T-helper 2 cell (primary cell): ENCODE measurements at places on chromosomes 4 and X.

DNA sequence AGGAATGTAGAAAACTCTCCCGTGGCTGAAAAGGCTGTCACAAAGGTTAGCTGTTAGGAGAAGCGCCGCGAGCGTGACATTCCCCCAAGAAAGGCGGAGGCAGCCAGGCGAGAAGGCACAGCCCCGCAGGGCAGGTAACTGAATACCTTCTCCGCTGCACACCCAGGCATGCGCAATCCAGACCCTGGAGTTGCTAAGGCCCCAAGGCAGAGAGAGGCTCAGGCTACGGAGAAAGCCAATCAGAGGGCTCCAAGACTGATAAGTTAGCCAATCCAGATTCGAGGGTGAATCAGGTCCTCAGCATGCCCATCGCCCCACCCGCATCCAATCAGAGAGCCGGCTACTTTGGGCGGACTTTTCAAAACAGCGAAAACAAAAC lies 485 bp upstream of the CCNG2 start:
- peak; percentile 91 for DNase-seq

DNA sequence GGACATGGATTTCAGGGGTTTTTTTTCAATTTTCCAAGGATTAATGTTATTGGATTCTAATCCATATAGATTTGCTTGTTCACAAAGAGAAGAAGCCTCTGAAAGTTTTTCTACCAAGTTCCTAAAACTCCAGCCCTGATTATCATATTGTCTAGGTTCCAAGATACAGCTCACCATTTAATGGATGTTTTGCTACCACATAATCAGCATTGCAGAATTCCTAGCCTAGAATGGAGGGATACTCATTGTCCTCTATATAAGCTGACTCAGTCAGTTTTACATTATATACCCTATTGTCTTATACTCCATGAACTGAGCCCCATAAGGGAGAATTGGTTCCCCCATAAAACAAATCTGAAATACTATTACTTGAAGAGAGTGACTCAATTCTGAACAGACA lies 664.7 kb upstream of the FAM241A start:
- no peak for DNase-seq

- no peak for DNase-seq
Observed at GRCh38 chrX:23704673-23705206, 37.4 kb downstream of the PRDX4 start.

DNA sequence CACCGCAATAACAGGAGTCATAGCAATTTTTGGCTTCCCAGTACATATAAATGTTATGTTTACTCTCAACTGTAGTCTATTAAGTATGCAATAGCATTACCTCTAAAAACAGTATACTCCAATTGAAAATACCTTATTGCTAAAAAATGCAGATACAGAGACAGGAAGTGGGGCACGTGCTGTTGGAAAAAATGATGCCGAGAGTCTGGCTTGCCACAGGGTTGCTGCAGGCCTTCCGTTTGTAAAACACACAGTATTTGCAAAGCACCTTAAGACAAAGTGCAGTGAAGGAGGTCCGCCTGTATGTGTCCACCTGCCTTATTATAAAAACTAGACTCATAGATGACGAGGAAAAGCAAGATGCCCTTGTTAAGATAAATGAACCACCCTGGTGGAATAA lies 23.5 kb downstream of the CD99 start:
- DNase-seq = no peak

DNA sequence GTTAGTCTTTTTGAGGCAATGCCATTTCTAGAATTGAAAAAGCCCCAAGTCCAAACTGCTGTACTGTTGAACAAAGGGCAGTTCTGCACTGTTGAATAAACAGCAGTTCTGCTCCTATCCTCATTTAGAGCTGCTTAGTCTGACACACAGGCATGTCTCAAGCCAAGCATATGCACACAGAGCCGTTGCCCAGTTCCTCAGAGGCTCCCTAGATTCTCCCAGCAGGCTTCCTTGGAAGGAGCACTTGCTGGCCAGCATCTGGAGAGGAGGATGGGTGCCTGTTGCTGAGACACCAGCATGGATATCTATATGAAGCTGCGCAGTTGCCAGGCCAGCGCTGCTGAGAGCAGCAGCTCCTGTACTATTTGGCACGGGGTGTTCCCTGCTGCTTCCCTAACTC lies 138.3 kb upstream of the USP38 start:
- DNase-seq = no peak

DNA sequence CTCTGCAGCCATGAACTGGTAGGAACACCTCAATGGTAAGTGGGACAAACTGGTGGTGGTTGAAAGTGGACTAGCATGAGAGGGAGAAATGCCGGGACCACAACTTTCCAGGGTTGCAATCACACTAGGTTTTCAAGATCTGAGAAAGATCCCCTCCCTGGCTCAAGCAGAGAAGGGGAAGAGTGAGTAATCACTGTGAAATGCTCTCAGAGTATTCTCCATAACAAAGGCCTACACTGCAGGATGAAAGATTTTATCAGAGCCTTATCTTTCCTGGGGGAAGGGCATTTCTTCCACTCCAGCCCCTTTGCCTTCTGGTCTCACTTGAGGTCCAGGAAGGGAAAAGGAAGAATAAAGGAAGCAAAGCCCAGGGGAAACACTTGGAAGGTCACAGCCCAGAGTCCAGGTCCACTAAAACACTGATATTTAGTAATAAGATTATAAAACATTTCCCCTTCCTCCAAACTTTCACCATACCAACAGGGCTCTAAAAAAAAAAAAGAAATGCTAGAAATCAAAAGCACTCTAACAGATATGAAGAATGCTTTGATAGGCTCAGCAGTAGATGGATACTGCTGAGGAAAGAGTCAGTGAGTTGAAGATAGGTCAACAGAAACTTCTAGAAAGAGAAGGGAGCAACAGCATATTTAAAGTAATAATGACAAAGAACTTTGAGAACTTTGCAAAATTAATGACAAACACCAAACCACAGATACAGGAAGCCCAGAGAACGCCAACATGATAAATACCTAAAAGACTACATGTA lies 95.9 kb downstream of the WDFY3 start:
- no peak for DNase-seq

DNA sequence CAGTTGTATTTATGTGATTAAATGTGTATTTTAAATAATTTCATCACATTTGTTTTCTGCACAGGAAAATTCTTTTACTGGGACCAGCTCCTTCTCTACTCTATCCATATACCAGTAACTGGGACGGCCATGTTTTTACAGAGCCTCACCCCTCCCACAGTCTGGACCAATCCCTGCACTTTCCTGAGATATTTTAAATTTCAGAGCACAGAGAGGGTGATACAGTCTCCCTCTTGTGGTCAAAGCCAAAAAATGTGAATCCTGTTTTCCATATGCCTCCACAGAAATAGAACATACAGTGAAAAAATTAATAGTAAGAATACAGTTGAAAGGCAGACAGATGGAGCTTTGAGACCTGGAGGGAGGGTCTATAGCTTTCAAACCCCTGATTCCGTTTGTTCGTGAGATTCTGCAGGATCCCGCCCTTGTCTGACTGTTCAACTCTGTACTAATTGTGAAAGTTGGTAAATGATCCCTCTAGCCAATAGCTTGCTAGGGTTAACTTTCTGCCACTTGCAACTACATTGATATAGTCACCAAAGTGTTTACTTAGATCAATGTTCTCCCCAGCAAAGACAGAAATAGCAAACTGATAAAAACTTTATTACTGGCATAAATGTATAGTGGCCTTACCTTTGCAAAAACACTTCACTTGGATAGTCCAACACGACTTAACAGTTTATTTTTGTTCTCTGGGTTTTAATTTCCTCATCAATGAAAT lies 172.2 kb downstream of the PPARGC1A start:
- no peak for DNase-seq

- DNase-seq = no peak
Observed at GRCh38 chr4:130511776-130512175, 1415.8 kb downstream of the C4orf33 start.

GRCh38 chr4:37304612-37305011 lies 60.1 kb downstream of the NWD2 start:
- no peak for DNase-seq

DNA sequence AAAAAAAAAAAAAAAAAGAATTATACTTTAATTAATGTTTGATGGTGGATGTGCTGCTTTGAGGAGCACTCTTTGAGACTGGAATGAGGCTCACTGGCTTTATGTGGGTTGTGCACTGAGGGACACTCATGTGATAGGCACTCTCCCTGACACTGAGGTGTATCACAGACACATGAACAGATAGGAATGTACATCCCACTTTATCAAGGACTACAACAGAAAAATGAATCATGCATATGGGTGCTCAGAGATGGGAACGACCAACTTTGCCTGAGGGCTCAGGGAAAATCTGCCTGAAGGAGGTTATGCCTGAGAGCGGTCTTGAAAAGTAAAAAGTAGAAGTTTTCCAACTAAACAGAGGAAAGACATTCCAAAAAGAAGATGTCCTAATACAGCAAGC lies 97.7 kb upstream of the RBPJ start:
- no peak for DNase-seq

DNA sequence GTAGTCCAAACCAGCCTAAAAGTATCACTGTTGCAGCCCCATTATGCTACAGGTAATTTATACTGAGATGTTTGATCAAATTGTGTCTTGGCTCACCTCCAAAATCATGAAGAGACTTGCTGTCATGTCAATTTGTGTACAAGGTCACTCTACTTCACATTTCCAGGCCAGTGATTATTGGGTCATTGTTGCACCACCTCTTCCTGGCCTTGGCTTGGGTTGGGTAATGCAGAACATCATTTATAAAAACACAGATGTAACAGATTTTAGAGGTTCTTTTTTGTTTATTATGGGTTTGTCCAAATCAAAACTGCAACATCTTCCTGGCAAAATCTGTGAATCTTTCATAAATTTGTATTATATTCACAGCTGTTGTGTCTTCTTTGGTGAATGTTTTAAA lies 459.5 kb downstream of the ANKRD50 start:
- DNase-seq = no peak

- no peak for DNase-seq
Observed at GRCh38 chrX:38664285-38664684, 102.9 kb downstream of the TSPAN7 start.

DNA sequence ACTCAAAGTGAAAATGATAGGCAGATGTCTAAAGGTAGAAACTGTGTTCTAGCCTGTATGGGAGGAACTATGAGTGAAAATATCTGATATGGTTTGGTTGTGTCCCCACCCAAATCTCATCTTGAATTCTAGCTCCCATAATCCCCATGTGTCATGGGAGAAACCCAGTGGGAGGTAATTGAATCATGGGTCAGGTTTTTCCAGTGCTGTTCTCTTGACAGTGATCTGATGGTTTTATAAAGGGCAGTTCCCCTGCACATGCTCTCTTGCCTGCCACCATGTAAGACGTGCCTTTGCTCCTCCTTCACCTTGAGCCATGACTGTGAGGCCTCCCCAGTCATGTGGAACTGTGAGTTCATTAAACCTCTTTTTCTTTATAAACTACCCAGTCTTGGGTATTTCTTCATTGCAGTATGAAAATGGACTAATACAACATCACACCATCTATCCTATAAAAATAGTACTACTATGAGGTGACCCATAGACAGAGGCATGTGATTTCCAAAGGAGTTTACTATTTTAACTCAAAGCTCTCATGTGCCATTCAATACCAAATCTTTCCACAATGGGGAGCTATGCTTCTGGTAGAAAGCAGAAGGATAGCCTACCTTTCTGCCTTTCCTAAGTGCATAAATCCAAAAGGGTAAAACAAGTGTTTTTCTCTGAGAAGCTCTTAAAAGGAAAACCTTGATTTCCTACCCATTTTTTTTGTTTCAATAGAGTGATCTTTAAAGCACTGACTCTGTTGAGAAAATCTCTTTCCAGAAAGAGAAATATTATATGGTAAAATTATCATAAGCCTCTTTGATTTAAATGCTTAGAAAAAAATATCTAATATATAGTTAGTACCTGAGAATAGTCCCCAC lies 38.8 kb downstream of the SEC31A start:
- DNase-seq = no peak

- no peak for DNase-seq
Observed at GRCh38 chr4:110787109-110787508, 164.2 kb upstream of the PITX2 start.

DNA sequence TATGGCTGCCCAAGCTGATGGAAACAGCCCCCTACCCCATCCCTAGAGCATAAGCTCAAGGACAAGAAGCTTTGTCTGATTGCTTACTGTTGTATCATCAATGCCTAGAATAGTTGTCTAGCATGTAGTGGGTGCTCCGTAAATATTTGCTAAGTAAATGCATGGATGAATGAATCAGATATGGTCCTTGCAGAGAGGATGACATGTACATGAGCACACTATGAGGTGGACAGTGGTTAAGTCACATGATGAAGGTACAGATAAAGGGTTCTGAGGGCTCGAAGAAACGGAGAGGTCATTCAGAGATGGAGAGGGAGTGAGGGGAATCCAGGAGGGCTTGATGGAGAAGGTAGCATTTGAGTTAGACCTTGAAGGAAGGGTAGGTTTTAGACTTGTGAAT lies 214.2 kb downstream of the RBMX2 start:
- DNase-seq = no peak

GRCh38 chr4:108681321-108681809 lies 31.0 kb downstream of the OSTC start:
- no peak for DNase-seq

DNA sequence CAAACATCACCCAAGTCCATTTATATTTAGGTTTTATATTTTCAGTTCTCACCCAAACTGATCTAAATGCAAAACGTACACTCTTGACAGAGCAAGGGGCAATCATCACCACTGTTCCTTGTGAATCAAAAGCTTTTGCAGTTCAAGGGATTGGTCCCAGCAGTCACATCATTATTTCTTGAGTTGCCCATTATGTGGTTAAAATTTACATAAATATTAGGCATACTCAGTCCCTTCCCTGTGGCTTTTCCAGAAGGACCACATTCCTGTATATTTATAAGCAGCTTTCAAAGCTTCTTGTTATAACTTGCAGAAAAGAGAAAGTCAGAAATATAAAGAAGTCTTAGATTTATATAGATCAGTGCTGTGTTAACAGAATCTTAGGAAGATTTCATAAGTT lies 224.4 kb downstream of the CLCN4 start:
- no peak for DNase-seq

- DNase-seq = no peak
Observed at GRCh38 chr4:123121241-123121907, 199.0 kb upstream of the NUDT6 start.

GRCh38 chr4:132346016-132346415 lies 803.1 kb upstream of the PCDH10 start:
- DNase-seq = no peak

DNA sequence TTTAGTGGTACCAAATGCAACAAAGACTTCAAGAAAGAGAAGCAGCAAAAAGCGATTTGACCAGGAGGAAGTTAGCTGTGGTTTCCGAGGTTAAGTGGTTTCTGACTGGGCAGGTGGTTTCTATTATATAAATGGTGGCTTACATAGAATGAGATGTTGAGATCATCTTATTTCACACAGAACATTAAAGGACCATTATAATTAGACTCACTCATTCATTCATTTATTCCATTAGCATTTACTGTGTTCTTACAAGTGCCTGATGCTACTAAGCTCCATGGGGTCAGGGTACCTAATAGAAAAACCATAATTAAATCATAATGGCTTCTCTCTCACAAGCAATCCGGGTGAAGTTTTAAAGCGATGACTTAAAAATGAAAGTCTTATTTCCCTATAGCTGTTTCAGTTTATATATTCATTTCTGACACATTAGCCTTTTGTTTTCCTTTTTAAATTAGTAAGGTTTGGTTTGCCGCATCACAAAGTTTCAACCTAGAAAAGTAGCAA lies 10.6 kb downstream of the TSPAN6 start:
- no peak for DNase-seq
